Endothelial cell of umbilical vein (primary cell): ENCODE measurements at places on chromosomes 2 and 18. TPM values are rescaled to one million over a fixed set of nuclear protein-coding genes. Genes with fewer than 3 reads are reported as not detected.
A peak's percentile ranks its signal among the peaks of the same experiment; 100 is the strongest.

The CYTIP gene
- polyA plus RNA-seq: not detected in 2 replicates

The PNKD gene
- polyA plus RNA-seq: 88.3 and 98.9 TPM in 2 replicates

The ZEB2 gene
- polyA plus RNA-seq: 14.3 and 17.9 TPM in 2 replicates

The SLC4A3 gene
- polyA plus RNA-seq: 0.24 and 0.29 TPM in 2 replicates

The PUM2 gene
- polyA plus RNA-seq: 32.9 and 34.6 TPM in 2 replicates

The CACNB4 gene
- 0.13 and 0.23 TPM in 2 replicates for polyA plus RNA-seq

GRCh38 chr2:65706411-65706810 lies 274.0 kb upstream of the SPRED2 start:
- no peak overlapping the region for H3K4me3 ChIP-seq
- no peak overlapping the region for H3K27ac ChIP-seq
- no peaks in the 10 kb centered on the region for H3K4me1 ChIP-seq
- no peaks in the 10 kb centered on the region for H3K36me3 ChIP-seq
- DNase-seq: no peak
- no peaks in the 10 kb centered on the region for H3K27me3 ChIP-seq

DNA sequence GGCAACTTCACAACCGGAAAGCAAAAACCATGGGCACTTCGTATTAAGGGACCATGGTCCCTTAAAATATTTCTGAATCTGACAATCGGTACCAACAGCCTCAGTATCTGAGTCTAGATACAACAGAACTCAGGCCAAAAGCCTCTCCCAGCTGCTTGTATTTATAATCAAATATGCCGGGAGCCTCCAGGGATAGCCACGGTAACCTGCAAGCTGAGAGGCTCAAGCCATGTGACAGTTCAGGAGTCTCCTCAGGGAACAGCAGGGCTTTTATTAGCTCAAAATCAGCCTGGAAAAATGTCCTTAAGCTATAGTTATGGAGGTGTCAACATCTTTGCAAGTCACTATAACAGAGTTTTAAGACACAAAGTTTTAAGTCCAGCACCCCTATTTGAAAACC lies 352.8 kb upstream of the GYPC start:
- H3K4me1 ChIP-seq: no peaks in the 10 kb centered on the region
- H3K27me3 ChIP-seq: no peaks in the 10 kb centered on the region
- H3K4me3 ChIP-seq: no peak overlapping the region
- no peak overlapping the region for H3K27ac ChIP-seq
- H3K36me3 ChIP-seq: no peaks in the 10 kb centered on the region

DNA sequence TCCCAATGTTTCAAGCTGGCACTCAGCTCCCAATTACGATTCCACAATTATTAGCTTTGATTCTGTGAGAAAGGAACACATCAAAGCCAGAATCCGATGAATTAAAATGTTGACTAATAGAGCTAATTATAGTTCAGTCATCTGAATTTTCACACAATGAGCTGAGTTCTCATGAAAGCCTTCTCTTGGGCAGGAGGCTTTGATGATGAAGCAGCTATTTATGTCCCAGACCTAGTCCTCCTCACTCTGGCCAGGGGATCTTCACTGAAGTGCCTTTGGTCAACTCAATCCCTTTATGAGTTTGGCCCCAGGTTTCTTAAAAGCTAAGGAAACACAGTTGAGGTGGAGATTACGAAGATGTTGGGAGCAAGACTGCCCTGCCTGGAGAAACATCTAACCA lies 74.7 kb upstream of the PPM1B start:
- H3K4me1 ChIP-seq: no peaks in the 10 kb centered on the region
- H3K36me3 ChIP-seq: no peaks in the 10 kb centered on the region
- no peak overlapping the region for H3K4me3 ChIP-seq

DNA sequence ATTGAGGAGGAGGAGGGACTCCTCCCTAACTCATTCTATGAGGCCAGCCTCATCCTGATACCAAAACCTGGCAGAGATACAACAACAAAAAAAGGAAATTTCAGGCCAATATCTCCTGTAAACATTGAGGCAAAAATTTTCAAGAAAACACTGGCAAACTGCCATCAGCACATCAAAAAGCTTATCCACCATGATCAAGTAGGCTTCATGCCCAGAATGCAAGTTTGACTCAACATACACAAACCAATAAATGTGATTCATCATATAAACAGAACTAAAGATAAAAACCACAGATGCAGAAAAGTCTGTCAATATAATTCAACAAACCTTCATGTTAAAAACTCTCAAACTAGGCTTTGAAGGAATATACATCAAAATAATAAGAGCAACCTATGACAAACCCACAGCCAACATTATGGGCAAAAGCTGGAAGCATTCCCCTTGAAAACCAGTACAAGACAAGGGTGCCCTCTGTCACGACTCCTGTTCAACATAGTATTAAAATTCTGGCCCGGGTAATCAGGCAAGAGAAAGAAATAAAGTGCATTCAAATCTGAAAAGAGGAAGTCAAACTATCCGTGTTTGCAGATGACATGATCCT lies 1014.3 kb downstream of the CBLN2 start:
- H3K36me3 ChIP-seq: no peaks in the 10 kb centered on the region
- H3K27ac ChIP-seq: no peak overlapping the region
- no peaks in the 10 kb centered on the region for H3K27me3 ChIP-seq
- peak; percentile 62 for DNase-seq
- H3K4me3 ChIP-seq: no peak overlapping the region

- no peak for DNase-seq
- H3K27ac ChIP-seq: no peak overlapping the region
- no peaks in the 10 kb centered on the region for H3K4me1 ChIP-seq
- no peaks in the 10 kb centered on the region for H3K36me3 ChIP-seq
- no peaks in the 10 kb centered on the region for H3K27me3 ChIP-seq
- no peak overlapping the region for H3K4me3 ChIP-seq
These were observed 16.1 kb downstream of the ST3GAL5 start for GRCh38 chr2:85872536-85873161.

GRCh38 chr2:148342086-148342485 lies 302.5 kb upstream of the EPC2 start:
- no peaks in the 10 kb centered on the region for H3K36me3 ChIP-seq
- H3K4me1 ChIP-seq: peaks cover 12% of the 10 kb centered on the region
- no peaks in the 10 kb centered on the region for H3K27me3 ChIP-seq
- no peak overlapping the region for H3K4me3 ChIP-seq

GRCh38 chr2:109305490-109306167 lies 176.6 kb downstream of the SH3RF3 start:
- H3K4me3 ChIP-seq: no peak overlapping the region
- no peaks in the 10 kb centered on the region for H3K27me3 ChIP-seq
- peak; percentile 32 for DNase-seq
- no peaks in the 10 kb centered on the region for H3K4me1 ChIP-seq
- H3K27ac ChIP-seq: no peak overlapping the region

- DNase-seq: no peak
- no peaks in the 10 kb centered on the region for H3K27me3 ChIP-seq
- H3K27ac ChIP-seq: no peak overlapping the region
- H3K4me3 ChIP-seq: peak overlapping the region; percentile 49
- peaks cover 4% of the 10 kb centered on the region for H3K4me1 ChIP-seq
These were observed 670 bp upstream of the MOCOS start for GRCh38 chr18:36186461-36187192.

GRCh38 chr18:61754039-61754583 lies 138.7 kb downstream of the RNF152 start:
- no peaks in the 10 kb centered on the region for H3K36me3 ChIP-seq
- H3K4me1 ChIP-seq: peaks cover 5% of the 10 kb centered on the region
- H3K27me3 ChIP-seq: no peaks in the 10 kb centered on the region
- DNase-seq: no peak
- H3K27ac ChIP-seq: no peak overlapping the region

DNA sequence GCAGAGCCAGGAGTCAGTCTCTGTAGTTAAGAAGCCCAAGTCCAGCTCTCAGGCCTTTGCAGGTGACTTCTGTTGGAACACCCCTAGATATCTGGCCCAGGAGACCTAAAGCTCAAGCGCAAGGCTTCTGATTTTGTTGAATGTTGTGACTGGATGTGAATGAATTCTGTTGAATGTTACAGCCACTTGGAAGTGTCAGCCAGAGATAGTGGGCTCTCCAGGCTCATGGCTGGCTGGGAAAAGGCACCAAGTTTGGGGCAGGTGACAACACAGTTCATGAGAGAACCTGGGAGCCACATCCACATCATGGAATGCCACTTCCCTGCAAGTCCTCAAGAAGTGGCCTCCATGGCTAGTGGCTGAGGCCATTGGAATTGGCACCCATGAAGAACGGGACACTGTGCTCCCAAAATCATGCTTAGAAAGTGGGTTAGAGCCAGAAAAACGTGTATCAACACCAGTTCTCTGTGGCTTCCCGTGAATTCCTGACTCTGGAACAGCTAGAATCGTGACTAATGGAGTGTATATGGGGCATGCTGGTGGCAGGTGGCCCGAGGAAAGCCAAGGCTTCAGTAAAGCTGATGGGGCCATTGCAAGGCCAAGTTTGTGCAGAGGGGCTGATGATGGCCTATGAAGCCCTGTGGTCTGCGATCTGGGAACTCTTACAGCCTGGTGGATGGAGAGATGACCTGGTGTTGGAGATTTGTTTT lies 30.2 kb downstream of the EDAR start:
- H3K36me3 ChIP-seq: no peaks in the 10 kb centered on the region
- H3K27ac ChIP-seq: no peak overlapping the region
- no peaks in the 10 kb centered on the region for H3K4me1 ChIP-seq
- peaks cover 9% of the 10 kb centered on the region for H3K27me3 ChIP-seq
- no peak overlapping the region for H3K4me3 ChIP-seq

GRCh38 chr2:207142461-207142860 lies 23.3 kb downstream of the KLF7 start:
- no peaks in the 10 kb centered on the region for H3K36me3 ChIP-seq
- peaks cover 32% of the 10 kb centered on the region for H3K4me1 ChIP-seq
- H3K27ac ChIP-seq: peak overlapping the region; percentile 88
- H3K27me3 ChIP-seq: no peaks in the 10 kb centered on the region
- no peak overlapping the region for H3K4me3 ChIP-seq

- no peaks in the 10 kb centered on the region for H3K4me1 ChIP-seq
- H3K36me3 ChIP-seq: no peaks in the 10 kb centered on the region
- no peak overlapping the region for H3K27ac ChIP-seq
- DNase-seq: no peak
These were observed 409.4 kb downstream of the RIT2 start for GRCh38 chr18:42706029-42706608.

DNA sequence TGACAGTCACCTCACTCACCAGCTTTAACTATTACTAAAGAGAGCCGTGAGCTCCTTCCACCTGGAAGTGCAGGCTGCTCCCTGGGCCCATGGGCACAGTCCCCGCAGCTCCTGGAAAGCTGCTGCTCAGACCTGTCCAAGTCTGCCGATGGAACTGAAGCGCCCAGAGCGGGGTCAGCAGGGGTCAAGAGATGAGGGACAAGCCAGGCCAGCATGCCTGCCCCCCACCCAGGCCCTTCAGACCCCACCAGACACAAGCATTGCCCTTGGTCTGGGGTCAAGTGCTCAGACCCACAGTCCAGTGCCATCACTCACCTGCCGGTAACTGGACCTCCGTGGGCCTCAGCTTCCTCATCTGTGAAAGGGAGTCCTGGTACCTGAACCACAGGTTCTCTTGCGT lies 59.9 kb downstream of the BIN1 start:
- no peaks in the 10 kb centered on the region for H3K27me3 ChIP-seq
- no peaks in the 10 kb centered on the region for H3K4me1 ChIP-seq
- DNase-seq: no peak
- H3K36me3 ChIP-seq: peaks cover 2% of the 10 kb centered on the region
- H3K27ac ChIP-seq: no peak overlapping the region
- H3K4me3 ChIP-seq: no peak overlapping the region

- H3K27ac ChIP-seq: no peak overlapping the region
- no peaks in the 10 kb centered on the region for H3K36me3 ChIP-seq
- DNase-seq: no peak
- no peaks in the 10 kb centered on the region for H3K4me1 ChIP-seq
These were observed 61.2 kb downstream of the ARHGAP15 start for GRCh38 chr2:143190431-143190830.

- H3K36me3 ChIP-seq: no peaks in the 10 kb centered on the region
- H3K4me3 ChIP-seq: no peak overlapping the region
- peak; percentile 4 for DNase-seq
- H3K27ac ChIP-seq: no peak overlapping the region
- no peaks in the 10 kb centered on the region for H3K4me1 ChIP-seq
- H3K27me3 ChIP-seq: peaks cover 10% of the 10 kb centered on the region
These were observed 31.5 kb downstream of the ACVR1C start for GRCh38 chr2:157596992-157597681.

DNA sequence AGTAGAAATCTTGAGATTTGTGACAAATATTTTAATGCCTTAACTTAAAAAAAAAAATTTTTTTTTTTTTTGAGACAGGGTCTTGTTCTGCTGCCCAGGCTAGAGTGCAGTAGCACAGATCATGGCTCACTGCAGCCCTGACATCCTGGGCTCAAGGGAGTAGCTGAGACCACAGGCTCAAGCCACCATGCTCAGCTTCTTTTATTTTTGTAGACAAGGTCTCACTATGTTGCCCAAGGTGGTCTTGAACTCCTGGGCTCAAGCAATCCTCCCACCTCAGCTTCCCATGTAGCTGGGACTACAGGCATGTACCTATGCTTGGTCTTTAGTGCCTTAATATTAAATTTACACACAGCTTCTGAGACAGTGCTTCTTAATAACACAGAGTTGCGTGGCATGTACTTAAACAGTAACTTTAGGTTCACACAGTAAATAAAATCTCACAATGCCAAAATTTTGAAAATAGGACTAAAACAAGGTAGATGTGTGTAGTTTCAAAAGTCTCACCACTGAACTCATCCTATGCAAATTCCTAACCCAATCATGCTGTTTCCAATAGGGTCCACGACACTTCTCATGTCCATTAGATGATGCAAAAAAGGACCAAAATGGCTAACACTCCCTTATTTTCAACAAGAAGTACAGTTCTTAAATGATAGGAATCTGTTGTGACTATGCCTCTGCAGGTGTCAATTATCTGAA lies 4.1 kb downstream of the HSPD1 start:
- no peak for DNase-seq
- no peaks in the 10 kb centered on the region for H3K27me3 ChIP-seq
- H3K4me1 ChIP-seq: peaks cover 33% of the 10 kb centered on the region
- no peak overlapping the region for H3K27ac ChIP-seq

DNA sequence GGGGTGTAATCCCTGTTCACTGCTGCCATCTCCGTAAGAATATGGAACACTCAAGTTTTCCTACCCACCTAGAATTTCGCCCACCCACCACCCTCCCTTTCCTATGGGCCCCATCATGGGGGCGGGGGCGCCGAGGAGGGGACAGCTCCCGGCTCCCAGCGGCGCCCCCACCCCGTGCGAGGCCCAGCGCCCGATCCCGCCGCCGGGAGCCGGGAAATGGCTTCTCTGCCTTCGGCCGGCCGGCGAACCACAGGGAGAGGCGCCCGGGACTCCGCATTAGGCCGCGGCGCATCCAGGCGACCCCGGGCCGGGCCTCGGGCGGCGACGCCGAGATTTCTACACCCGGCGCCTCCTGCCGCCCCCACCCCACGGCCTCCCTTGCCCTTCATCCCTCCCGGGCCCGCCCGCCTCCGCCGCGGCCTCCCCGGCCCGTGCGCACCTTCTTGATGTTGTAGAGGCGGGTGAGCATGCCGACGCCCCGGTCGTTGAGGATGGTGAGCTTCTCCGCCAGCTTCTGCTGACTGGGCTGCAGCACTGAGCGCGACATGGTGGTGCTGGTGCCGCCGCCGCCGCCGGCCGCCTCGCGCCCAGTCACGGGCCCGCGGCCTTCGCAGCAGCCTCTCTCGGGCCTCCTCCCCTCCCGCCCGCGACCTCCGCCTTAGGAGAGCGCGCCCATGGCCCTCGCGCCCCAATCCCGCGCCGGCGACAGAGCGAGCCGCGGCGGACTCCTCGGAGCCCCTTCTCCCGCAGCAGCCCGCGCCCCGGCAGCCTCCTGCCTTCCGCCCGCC lies 510 bp downstream of the NCKAP1 start:
- H3K27me3 ChIP-seq: peaks cover 5% of the 10 kb centered on the region
- H3K4me3 ChIP-seq: peak overlapping the region; percentile 99
- no peak for DNase-seq
- H3K27ac ChIP-seq: peak overlapping the region; percentile 91

GRCh38 chr2:199975273-199975895 lies 20.0 kb downstream of the MAIP1 start:
- peaks cover 9% of the 10 kb centered on the region for H3K4me1 ChIP-seq
- H3K4me3 ChIP-seq: no peak overlapping the region
- no peak overlapping the region for H3K27ac ChIP-seq
- DNase-seq: no peak
- no peaks in the 10 kb centered on the region for H3K36me3 ChIP-seq
- no peaks in the 10 kb centered on the region for H3K27me3 ChIP-seq
